ENCODE measurements at places on chromosomes 13 and 19.

GRCh38 chr13:21137696-21138095 is 38.7 kb downstream of the SKA3 start:
- no peak for DNase-seq

GRCh38 chr13:112133499-112134390 is 66.8 kb downstream of the SOX1 start:
- peak; percentile 25 for DNase-seq

DNA sequence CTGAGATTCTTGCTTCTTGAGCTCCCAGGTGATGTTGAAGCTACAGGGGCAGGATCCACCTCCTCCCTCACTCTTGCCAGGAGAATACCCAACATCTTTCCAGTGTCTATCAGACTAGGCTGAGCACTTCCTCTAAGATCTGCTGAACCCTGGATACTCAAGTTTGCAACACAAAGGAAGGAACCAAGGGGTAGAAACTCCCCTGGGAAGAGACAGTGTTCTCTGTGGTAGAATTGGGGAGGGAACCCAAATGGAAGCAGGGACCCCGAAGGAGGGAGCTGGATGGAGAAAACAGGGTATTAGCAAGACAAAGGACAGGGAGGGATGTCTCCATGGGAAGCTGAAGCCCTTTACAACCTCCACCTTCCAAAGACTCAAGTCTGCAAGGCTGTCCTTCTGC is 117.6 kb downstream of the DNAJC15 start:
- no peak for DNase-seq

GRCh38 chr13:62122434-62122833 is 706.8 kb upstream of the PCDH20 start:
- DNase-seq: no peak

DNA sequence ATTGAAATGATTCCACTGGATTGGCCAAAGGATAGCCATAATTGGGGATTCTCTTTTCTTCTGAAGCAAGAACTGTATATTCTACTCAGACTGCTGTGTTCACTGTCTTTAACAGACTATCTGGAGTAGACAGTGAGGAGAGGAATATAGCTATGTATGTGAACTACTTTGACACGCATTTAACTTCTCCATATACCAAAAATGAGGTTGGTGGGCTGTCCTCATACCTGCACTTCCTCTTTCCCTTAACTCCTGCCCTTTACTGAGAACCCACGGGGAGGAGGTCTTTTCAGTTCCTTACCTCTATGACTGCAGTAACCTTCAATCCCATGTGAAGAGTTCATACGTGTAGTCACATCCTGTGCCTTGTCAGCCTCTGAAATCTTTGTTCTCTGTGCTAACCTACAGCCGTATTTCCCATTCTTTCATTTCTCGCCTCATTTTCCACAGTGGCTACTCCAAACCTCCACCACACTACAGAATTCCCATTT is 305.8 kb downstream of the MTUS2 start:
- DNase-seq: no peak

- no peak for DNase-seq
These were observed 709.4 kb downstream of the PCDH9 start for GRCh38 chr13:66520511-66521355.

- DNase-seq: no peak
These were observed 26.5 kb downstream of the MYCBP2 start for GRCh38 chr13:77300176-77301037.

DNA sequence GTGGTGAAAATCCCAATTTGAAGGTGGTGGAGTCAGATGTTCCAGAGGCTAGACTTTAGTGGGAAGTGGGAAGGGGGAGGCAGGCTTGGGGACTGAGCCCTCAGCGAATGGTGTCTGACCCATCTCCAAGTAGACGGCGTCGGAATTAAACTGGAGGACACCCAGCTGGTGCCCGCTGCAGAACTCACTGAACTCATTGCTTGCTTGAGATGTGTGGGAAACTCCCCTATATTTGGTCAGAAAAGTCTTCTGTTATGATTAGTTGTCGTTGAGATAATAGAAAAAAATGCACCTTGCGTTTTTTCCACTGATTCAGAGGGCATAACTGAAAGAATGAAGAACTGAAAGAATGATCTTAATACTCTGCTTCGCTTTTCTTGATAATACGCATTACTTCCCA is 871 bp upstream of the ZNF583 start:
- DNase-seq: peak; percentile 70

GRCh38 chr19:21569494-21569865 is 64.1 kb downstream of the ZNF429 start:
- DNase-seq: peak; percentile 87

- DNase-seq: no peak
These were observed 766.1 kb upstream of the GPC6 start for GRCh38 chr13:92460479-92460878.

GRCh38 chr19:3110126-3110825 is 16.1 kb downstream of the GNA11 start:
- DNase-seq: no peak

- no peak for DNase-seq
These were observed 213.5 kb downstream of the DIAPH3 start for GRCh38 chr13:59950266-59950665.

- DNase-seq: no peak
These were observed 99.5 kb upstream of the TMTC4 start for GRCh38 chr13:100773923-100774663.

DNA sequence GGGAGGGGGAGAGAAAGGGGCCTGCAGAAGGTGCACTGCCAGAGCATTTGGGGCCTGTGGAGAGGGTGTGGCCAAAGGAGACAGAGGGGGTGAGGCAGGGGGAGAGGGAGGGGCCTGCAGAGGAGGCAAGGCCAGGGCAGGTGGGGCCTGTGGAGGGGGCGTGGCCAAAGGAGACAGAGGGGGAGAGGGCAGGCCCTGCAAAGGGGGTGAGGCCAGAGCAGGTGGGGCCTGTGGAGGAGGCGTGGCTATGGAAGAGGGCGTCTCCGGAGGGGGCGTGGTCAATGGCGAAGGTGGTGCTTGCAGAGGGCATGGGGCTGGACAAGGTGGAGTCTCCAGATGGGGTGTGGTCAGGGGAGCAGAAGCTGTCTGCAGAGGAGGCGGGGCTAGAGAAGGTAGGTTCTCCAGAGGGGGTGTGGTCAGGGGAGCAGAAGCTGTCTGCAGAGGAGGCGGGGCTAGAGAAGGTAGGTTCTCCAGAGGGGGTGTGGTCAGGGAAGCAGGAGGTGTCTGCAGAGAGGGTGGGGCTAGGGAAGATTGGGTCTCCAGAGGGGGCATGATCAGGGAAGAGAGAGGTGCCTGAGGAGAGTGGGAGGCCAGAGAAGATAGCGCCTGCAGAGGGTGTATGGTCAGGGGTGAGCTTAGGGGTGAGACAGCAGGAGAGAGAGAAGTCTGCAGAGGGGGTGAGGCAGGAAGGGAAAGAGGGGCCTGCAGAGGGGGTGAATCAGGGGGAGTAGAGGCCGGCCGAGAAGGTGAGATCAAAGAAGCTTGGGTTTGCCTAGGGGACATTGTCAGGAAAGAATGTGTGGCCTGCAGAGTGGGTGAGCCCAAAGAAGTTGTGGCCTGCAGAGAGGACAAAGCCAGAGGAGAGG is 3.4 kb downstream of the PRR36 start:
- peak; percentile 78 for DNase-seq

GRCh38 chr19:843836-844545 is 3.2 kb downstream of the PRTN3 start:
- no peak for DNase-seq

- no peak for DNase-seq
These were observed 511.8 kb upstream of the SLITRK1 start for GRCh38 chr13:84393981-84394625.

DNA sequence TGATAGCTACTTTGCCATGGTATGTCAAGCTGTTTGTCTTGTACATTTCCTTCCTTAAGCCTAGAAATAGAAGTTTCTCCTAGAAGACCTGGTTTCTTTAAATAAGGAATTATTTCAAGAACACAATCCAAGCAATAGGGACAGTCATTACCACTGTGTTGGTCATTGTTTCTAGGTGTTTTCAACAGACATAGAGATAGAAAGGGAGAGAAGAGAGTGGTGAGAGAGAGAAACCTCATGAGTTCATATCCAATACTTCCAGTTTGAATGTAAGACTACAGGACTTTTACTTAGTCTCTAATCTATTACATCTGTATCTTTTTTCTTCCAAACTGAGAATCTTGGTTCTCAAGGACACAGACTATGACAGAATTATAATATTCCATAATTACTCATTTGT is 245.9 kb upstream of the STARD13 start:
- DNase-seq: no peak

- DNase-seq: no peak
These were observed 56.1 kb upstream of the ZNF835 start for GRCh38 chr19:56727677-56728076.

DNA sequence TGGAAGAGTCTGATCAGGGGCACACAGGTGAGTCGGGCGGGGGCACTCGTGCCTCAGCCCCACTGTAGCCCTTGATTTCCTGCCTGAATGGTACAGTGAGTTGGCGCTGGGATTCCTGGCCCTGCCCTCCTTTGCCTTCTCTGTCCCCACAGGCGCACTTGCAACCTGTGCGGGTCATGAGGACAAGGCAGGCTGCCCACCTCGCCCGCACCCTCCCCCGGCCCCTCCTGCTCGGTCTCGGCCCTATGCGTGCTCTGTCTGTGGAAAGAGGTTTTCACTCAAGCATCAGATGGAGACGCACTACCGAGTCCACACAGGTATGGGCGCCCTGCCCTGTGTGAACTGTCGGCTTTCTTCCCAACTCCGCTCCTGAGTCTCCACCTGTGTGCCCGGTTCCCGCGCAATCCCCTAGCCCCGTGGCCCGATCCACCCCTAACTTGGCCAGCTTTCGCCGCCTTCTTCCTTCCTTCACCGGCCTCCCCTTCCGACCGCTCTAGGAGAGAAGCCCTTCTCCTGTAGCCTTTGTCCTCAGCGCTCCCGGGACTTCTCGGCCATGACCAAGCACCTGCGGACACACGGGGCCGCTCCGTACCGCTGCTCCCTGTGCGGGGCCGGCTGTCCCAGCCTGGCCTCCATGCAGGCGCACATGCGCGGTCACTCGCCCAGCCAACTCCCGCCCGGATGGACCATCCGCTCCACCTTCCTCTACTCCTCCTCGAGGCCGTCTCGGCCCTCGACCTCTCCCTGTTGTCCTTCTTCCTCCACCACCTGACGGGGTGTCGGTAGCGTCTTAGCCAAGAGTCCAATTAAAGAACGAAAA is 1.6 kb upstream of the KMT2B start:
- no peak for DNase-seq

DNA sequence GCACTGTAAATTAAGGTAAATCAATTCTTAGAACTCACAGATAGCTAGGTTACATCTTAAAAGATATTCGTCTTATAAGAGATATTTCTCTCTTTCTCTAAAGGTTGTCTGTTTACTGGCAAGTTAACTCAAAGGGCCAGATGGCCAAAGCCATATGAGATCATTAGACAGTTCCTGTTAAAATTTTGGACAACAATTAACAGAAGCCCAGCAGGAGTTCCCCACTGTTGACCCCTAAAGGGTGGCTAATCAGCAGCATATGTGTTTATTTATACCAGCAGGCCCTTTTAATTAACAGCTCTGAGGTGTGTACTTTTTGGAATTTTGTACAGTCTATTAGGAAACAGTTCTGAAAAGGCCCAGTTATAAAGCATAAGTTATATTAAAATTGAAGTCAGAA is 245.8 kb downstream of the LIG4 start:
- no peak for DNase-seq

- no peak for DNase-seq
These were observed 112.8 kb downstream of the NALCN start for GRCh38 chr13:101303521-101303920.

GRCh38 chr13:112980434-112980833 is 11.4 kb downstream of the MCF2L start:
- no peak for DNase-seq

- DNase-seq: no peak
These were observed 18.7 kb downstream of the CYP2B6 start for GRCh38 chr19:41009700-41010235.

DNA sequence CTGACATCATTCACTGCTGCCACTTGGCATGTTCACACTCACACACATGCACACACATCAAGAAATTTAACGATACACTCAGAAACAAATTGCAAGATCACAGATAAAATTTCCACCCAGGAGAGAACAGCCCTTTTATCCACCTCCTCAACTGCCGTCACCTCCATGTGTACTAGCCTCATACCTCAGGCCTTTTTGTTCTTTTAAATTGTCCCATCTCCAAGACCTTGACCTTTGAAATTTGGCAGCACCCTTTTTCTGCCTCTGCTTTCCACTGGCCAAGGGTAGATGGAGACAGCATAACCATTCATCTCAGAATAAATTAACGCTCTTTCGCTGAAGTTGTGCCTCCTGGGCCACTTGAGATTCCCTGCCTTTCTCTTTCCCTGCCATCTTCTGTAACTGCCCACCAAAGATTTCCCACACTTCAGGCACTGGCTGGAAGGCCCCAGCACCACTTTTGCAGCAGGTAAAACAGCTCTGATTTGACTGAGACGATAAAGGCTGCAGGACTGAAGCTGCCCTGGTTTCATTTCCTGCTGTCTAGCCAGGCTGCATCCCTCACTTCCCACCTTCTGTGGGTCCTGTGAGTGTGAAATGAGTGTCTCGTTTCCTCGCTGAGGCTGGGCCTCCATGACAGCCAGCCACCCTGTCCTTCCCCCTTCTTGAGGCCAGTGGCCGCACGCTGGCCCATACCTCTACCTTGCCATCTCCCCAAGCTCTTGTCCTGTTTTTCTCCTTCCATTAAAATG is 39.3 kb downstream of the MBNL2 start:
- DNase-seq: peak; percentile 73

- DNase-seq: no peak
These were observed 431 bp downstream of the GYS1 start for GRCh38 chr19:48992581-48993174.

DNA sequence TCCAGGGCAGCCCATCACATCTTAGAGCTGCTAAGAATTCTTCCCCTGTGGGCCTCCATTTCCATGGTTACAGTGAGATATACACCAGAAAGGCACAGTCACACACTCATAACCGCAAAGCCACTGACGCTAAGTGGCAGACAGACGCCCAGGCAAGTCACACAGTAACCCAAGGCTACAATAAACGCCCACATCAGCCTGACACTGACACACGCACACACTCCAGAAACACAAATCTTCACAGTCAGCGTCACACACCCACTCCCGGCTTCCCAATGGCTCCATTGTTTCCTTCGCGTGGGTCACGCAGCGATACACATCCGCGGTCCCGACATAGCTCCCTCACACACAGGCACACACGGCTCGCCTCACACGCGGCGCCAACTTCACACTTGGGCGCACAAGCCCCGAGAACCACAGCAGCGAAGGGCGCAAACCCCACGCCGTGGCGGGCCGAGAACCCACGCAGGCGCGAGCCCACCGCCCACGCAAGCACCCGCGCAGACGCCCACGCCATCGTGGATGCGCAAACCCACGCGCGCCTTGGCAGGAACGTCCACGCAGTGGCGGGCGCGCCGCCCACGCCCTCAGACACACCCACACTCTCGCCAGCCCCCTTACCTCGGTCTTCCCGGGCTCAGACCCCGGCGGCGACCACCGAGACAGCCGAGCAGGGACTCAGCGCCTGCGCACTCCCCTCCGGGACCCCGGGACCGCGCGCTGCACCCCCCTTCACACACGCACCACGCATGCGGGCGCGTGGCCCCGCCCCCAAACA is at the start of gene ZNF667:
TSS of gene ZNF667 (minus strand) at position 695 of the 778 bp plus-strand sequence. CDS start 14,975 bp downstream, outside the sequence.
- DNase-seq: no peak

- peak; percentile 65 for DNase-seq
These were observed 5.2 kb upstream of the MRPS31 start for GRCh38 chr13:40776232-40776631.

Measured in activated effector memory CD4-positive, alpha-beta T cell treated with anti-CD3 and anti-CD28 coated beads, Interleukin-2, amount 50 U/mL, for 16 hours (primary cell).